ENCODE measurements at places on chromosomes 13 and 19. TPM values are rescaled to one million over a fixed set of nuclear protein-coding genes. Genes with fewer than 3 reads are reported as not detected.

- H3K27me3 ChIP-seq, result no peaks in the 10 kb centered on the region
- no peak overlapping the region for H3K4me3 ChIP-seq
- H3K4me1 ChIP-seq, result peaks cover under 1% of the 10 kb centered on the region
- DNase-seq, result no peak
Observed at GRCh38 chr13:39044536-39044935, 6.3 kb downstream of the NHLRC3 start.

DNA sequence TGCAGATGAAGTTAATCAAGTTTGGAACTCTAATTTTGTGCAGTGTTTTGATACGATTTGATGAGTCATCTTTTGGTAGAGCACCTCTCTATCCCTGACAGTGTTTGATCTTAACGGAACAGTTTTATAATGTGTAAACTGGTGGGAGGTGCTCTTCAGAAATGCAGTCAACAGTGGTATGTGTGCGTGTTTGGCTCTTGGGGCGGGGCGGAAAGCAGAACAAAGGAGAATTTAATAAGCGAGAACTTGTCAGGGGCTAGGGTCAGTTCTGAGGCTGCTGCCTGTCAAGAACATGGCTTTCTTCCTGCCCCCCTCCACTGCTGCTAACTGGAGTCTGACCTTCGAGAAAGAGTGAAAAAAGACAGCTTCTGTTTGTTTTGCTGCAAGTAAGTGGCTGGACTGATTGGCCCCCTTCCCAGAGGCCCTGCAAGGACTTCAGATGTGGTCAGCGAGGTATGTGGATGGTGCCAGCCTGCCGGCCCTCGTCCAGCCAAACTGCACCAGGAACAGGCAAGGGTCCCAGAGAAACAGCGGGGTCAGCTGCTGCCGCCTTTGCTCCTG lies 40.8 kb downstream of the BBC3 start:
- H3K27me3 ChIP-seq, result no peaks in the 10 kb centered on the region
- peaks cover 19% of the 10 kb centered on the region for H3K4me1 ChIP-seq
- peak overlapping the region; percentile 68 for H3K27ac ChIP-seq
- DNase-seq, result peak; percentile 84
- peak overlapping the region; percentile 4 for H3K4me3 ChIP-seq

DNA sequence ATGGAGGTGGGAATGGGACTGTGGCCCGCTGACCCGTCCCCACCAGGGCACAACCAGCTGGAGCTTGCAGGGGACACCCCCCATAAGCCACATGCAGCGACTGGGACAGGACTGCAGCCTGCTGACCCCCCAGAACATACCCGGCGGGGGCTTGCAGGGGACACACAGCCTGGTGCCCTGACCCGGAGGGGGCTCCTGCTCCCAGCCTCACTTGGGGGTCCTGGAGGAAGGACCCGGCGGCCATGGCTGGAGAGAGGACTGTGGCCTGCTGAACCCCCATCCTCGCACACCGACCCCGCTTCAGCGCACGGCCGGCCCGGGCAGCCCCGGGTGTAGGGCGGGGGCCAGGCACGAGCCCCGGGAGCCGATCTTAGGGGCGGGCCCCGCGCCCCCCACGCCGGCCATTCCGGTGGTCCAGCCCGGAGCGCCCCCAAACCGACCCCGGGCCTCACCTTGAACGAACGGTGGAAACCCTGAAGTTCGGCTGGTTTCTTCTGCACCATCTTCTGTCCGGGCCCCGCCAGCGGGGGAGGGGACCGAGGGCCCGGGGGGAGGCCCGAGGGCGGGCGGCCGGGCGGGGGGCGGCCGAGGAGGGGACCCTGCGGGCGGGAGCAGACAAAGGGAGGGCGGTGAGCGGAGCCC lies 574 bp downstream of the MKNK2 start:
- H3K36me3 ChIP-seq, result peaks cover 9% of the 10 kb centered on the region
- no peaks in the 10 kb centered on the region for H3K27me3 ChIP-seq
- H3K4me3 ChIP-seq, result peak overlapping the region; percentile 97
- DNase-seq, result peak; percentile 54
- peaks cover 19% of the 10 kb centered on the region for H3K4me1 ChIP-seq
- H3K27ac ChIP-seq, result peak overlapping the region; percentile 44

- no peak for DNase-seq
- H3K27ac ChIP-seq, result no peak overlapping the region
- peaks cover 11% of the 10 kb centered on the region for H3K36me3 ChIP-seq
- H3K4me1 ChIP-seq, result peaks cover 13% of the 10 kb centered on the region
- no peak overlapping the region for H3K4me3 ChIP-seq
Observed at GRCh38 chr19:4705413-4706131, 18.1 kb downstream of the DPP9 start.

DNA sequence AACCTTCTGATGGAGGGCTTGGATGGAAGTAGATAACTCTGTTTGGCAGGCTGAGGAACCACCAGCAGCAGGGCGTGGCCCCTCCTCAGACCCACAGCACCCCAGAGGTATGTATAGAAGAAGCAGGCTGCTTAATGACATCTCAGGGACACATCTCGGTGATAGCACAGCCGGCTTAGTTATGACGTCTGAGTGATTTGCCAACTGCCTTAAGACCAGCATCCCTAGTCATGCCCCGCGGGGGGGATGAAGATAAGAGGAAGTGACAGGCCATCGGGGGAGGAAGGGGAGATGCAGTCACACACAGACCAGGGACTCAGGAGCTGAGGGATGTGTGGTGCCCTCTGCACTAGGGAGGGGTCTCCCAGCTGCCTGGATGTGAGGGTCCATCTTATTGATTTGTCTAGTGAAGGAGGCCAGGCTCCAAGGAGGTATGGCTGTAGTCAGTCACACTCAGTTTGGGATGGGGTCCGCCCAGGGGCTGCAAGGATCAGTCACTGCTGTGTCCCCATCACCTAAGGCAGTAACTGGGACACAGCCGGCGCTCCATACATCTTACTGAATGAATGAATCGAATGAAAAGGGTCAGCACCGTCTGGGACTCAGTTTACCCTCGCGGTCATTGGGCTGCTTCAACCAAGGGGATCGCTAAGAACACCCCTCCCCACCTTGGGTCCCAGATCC lies 19.2 kb upstream of the ERCC1 start:
- DNase-seq, result peak; percentile 60
- peak overlapping the region; percentile 99 for H3K27ac ChIP-seq
- H3K4me1 ChIP-seq, result peaks cover 11% of the 10 kb centered on the region

GRCh38 chr13:24742977-24743376 lies 21.0 kb upstream of the RNF17 start:
- H3K27ac ChIP-seq, result no peak overlapping the region
- no peak overlapping the region for H3K4me3 ChIP-seq
- peaks cover 36% of the 10 kb centered on the region for H3K27me3 ChIP-seq
- no peaks in the 10 kb centered on the region for H3K4me1 ChIP-seq

DNA sequence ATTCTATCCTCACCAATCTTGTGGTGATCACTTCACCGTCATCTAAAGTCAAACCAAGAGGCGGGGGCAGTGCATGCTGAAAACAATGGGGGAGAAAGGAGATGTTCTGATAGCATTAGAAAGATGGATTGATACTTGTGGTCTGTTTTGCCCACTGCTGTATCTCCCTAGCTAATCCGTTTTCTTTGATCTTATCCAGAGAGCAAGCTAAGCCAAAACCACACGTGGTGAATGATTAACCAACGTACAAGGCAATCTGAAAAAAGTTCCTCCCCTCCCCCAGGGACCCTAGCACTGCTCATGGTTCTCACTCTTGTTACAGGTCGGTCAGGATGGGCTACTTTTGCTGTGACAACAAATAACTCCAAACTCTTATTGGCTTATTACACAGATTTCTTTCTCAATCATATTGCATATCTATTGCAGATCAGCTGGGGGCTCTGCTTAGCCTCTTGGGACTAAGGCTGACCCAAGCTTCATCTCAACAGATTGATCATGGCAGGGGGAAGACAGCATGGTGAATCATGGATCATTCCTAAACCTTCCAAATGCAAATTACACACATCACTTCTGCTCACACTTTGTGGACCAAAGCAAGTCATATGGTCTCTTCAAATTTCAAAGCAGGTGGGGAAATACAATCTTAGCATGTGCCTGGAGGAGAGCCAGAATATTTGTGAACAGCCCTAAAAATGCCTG lies 11.9 kb upstream of the C13orf42 start:
- no peaks in the 10 kb centered on the region for H3K4me1 ChIP-seq
- no peaks in the 10 kb centered on the region for H3K36me3 ChIP-seq
- no peak for DNase-seq
- H3K27me3 ChIP-seq, result peaks cover 49% of the 10 kb centered on the region

DNA sequence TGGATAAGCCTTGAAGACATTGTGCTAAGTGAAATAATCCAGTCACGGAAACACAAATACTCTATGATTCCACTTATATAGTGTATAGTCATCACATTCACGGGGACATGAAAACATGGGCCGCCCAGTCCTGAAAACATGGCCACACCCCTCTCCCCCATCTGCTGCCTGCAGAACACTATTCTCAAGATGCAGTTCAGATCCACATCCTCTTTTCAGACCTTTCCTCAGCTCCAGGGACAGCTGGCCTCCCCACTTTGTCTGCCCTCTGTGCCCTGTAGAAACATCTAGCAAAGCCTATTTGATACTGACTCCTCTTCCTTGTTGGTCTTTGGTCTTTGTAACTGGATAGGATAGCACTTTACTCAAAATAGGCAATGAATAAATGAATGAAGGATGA lies 8.3 kb downstream of the RFX2 start:
- H3K27me3 ChIP-seq, result no peaks in the 10 kb centered on the region
- H3K4me1 ChIP-seq, result peaks cover 54% of the 10 kb centered on the region
- H3K4me3 ChIP-seq, result no peak overlapping the region
- peak overlapping the region; percentile 93 for H3K27ac ChIP-seq
- no peak for DNase-seq

GRCh38 chr13:90826688-90827087 lies 520.8 kb upstream of the MIR17HG start:
- H3K4me1 ChIP-seq, result peaks cover 16% of the 10 kb centered on the region
- H3K36me3 ChIP-seq, result no peaks in the 10 kb centered on the region
- no peak overlapping the region for H3K27ac ChIP-seq
- H3K4me3 ChIP-seq, result no peak overlapping the region
- no peak for DNase-seq

- H3K4me3 ChIP-seq, result no peak overlapping the region
- no peaks in the 10 kb centered on the region for H3K36me3 ChIP-seq
- H3K4me1 ChIP-seq, result no peaks in the 10 kb centered on the region
- no peak overlapping the region for H3K27ac ChIP-seq
- no peak for DNase-seq
Observed at GRCh38 chr13:76737526-76737925, 148.7 kb downstream of the KCTD12 start.

DNA sequence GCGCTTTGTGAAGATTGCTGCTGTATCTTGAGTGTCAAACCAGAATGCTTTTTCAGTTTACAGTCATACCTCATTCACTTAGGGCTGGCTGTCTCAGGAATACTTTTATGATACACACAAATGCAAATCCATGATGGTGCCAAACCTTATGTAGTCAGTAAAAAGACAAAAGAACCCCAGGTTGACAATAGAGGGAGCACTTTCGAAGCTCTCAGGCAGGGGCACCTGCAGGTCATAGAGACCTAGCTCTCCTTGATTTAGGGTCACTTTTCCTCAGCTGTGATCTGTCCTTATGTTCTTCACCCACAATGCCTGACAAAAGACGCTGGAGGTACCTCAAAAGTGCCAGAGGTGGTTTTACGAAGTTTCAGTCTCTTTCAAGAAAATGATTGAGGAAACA lies 172.2 kb downstream of the DNAJC15 start:
- H3K4me3 ChIP-seq, result no peak overlapping the region
- H3K27me3 ChIP-seq, result 0 out of 2 replicates have a peak, but pooled peaks cover 8% of the 10 kb centered on the region
- H3K4me1 ChIP-seq, result no peaks in the 10 kb centered on the region
- no peak overlapping the region for H3K27ac ChIP-seq
- DNase-seq, result no peak

DNA sequence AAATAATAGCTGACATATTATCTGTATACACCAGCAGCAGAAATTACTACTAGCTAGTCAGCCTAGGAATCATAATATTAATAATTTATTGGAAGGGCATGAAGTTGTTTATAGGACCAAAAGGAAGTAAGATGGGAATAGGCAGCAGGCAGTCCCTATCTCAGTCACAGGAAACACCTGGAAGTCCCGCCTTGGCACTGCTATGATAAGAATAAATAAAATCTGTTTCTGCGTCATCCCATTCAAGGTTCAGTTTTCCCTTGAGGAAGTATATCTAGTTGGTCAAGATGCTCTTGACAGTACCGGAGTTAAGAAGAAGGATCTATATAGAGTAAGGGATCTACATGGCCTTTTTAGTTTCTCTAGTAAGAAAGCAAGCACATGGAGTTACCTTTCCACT lies 830.8 kb downstream of the DIAPH3 start:
- H3K36me3 ChIP-seq, result no peaks in the 10 kb centered on the region
- no peak for DNase-seq
- no peak overlapping the region for H3K27ac ChIP-seq
- no peak overlapping the region for H3K4me3 ChIP-seq

DNA sequence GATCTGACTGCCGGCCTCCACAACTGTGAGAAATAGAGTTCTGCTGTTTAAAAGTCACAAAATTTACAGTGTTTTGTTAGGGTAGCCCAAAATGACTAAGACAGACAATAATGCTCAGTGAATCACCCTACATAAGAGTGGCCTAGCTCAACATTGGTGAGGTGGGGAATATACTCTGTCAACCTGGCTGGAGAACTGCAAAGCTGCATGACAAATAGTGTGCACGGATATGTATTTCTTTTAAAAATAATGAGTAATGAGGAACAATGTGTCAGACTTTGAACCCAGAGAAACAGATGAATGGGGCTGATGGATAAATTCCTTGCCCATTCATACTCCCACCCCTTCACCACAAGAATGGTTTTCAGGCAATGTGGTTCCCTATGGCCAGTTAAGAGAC lies 372.4 kb downstream of the SUCLA2 start:
- no peak overlapping the region for H3K4me3 ChIP-seq
- peaks cover 12% of the 10 kb centered on the region for H3K4me1 ChIP-seq
- H3K36me3 ChIP-seq, result no peaks in the 10 kb centered on the region
- no peaks in the 10 kb centered on the region for H3K27me3 ChIP-seq

DNA sequence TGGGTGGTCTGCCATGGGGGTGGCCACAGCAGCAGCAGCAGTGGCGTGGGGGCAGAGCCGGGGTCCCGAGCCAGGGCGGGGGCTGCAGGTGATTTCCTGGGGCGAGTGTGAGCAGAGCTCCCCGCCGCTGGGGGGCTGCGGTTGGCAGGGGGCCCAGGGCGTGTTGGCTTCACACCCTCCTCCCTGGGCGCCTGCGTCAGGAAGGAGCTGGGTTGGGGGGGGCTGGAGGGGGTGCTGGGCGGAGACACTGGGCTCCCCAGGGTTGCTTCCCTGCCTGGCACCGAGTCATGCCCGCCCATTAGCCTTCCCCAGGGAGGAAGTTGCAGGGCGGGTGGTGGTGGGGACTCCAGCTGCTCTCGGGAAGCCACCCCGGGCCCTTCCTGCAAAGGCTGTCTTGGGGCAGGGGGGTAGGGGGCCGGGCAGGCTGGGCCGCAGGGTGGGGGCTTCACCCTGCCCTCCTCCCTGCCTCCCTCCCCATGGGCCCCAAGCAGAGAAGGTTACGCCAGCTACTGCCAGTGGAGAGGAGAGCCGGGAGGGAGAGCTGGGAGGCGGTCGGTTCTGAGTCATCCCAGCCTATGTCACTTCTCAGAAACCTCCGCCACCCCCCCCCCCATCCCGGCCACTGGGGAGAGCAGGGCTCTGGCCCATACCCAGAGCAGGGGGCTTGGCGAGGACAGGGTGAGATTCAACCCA lies 4.6 kb downstream of the MIDN start:
- H3K4me3 ChIP-seq, result peak overlapping the region; percentile 85
- peak; percentile 98 for DNase-seq
- no peaks in the 10 kb centered on the region for H3K27me3 ChIP-seq
- H3K36me3 ChIP-seq, result peaks cover 41% of the 10 kb centered on the region
- H3K27ac ChIP-seq, result peak overlapping the region; percentile 98

Gene TIMM44
- total RNA-seq, result 53.1 TPM

Gene KBTBD7
- 4.6 TPM for total RNA-seq

Gene STARD13
- total RNA-seq, result 16.6 TPM

Gene TFDP1
- 59.6 TPM for total RNA-seq

Gene RHPN2
- total RNA-seq, result 1.3 TPM

Gene SLC25A42
- total RNA-seq, result 7.3 TPM

Gene GPR108
- 77.3 TPM for total RNA-seq

Gene PVR
- total RNA-seq, result 148 TPM

Gene VSTM1
- total RNA-seq, result not detected

Gene NOVA2
- total RNA-seq, result not detected

Measured in GM23248 (cell line).